ENCODE measurements at places on chromosomes 7 and 10. TPM values are rescaled to one million over a fixed set of nuclear protein-coding genes. Genes with fewer than 3 reads are reported as not detected.

Gene GNGT1
- not detected for polyA plus RNA-seq

- DNase-seq, result no peak
Measured at GRCh38 chr10:132481690-132482089, 55.9 kb upstream of the INPP5A start.

DNA sequence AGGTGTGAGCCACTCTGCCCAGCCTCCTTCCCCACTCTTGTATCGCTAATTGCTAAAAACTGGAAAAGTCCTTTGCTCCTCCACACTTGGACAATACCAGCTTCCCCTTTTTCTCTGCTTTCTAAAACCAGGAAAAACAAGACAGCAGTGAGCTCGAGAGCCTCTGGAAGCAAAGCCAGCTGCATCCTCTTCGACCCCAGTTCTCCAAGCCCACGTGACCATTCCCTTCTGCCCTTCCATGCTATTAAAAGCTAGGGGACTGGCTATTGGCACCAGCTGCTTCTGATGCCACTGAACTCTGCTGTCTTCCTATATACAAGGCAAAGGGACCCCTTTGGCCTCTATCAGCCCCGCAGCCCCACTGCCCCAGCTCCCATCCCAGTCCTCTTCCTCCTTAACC, 92.2 kb downstream of the SPDYE5 start:
- no peak for DNase-seq

GRCh38 chr7:70592171-70592570, 539.8 kb upstream of the GALNT17 start:
- DNase-seq, result no peak

DNA sequence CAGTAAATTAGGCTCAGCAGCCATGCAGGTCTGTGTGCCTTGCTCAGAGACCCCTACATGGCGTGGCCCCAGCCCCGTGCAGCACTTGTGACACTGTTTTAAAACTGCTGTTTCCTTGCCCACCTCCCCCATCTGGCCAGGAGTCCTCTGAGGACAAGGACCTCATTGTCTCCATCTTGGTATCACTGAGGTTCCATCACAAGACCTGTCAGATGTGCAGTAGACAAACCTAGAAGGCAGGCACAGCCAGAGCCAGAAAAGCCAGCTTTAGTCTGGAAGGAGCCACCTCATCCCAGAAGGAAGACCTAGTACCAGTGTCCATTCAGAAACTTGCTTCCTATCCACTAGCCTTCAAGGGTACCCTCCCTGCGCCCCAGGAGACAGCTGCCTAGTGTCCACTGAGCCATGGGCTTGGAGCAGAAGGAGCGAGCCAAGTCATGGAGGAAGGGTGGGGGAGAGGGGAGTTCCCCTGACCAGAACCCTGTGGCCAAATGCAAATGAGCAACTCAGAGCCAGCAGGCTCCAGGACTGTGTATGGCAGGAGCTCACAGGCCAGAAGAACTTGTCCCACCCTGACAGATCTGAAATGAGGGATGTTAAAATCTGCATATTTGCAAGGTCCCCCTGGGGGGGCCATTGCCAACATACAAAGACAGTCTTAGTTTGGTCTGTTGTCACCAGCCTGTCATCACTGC, 176.1 kb downstream of the SH3PXD2A start:
- DNase-seq, result no peak
